ENCODE measurements at places on chromosomes 12 and 14. TPM values are rescaled to one million over a fixed set of nuclear protein-coding genes. Genes with fewer than 3 reads are reported as not detected.
A peak's percentile ranks its signal among the peaks of the same experiment; 100 is the strongest.

DNA sequence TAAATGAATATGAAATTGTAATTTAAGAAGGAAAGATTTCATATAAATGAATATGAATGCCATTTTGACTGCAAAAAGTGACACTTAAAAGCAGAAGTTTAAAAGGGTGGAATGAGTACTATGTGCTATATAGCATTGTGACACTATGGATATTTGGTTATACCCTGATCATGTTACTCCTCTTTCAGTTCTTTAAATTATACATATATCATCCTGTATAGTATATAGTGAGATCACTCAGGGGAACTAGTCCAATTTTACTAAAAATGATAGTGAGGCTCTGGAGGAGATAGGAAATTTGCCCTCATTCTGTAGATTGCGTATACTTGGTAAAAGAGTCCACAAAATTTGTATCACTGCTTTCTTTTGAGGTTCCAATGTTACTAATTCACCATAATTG, 155.7 kb upstream of the BTG1 start:
- no peak for DNase-seq

DNA sequence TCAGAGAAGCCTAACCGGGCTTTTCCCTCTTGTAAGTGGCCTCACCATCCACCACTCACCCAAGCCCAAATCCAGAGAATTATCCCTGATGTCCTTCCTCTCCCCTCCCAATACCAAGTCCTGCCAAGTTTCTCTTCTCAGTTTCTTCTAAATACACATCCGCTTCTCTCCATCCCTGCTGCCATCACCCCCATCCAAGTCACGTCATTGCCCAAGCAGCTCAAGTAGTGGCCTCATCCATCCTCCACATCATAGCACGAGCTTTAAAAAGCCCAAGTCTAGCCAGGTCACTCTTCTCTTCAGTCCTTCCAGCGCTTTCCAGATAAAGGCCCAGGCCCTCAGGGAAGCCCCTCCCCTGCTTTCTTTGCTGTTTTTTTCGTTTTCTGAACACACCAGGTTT, 25.4 kb downstream of the IL31 start:
- peak; percentile 34 for DNase-seq

GRCh38 chr12:20549108-20549719, 145.9 kb upstream of the SLCO1C1 start:
- no peak for DNase-seq

DNA sequence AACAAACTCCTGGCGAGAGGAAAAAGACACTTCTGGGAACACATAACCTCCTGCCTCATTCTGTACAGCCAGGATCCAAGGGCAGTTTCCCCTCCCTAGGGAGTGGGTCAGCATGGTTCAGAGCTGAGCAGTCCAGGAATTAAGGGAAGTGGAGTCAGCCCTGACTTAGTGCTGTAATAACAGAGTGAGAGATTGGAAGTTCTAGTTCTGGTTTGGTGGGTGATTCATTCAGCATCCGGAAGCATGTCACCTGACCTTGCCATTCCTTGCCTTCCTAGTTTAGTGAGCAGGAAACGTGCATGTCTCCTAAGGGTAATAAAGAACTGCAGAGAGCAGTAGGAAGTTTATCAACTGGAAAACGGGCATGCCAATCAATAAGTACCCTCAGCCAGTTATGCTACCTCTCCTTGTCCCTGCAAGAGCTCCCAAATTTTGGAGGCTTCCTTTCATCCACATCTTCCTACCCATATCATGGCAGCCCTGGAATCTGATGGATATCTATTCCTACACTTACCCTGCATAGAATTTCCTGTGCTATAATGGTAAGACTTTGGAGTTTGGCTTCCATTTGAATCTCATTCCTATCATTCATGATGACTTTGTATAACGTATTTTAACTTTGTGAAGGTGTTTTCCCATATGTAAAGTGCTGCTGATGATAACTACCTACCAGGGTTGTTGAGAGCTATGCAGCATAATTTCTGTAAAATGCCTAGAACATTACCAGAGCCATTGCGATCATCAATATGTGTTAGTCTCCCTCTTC, 28.5 kb upstream of the MAGOHB start:
- DNase-seq: peak; percentile 35

- peak; percentile 27 for DNase-seq
Observed at GRCh38 chr14:70013271-70013873, 134.2 kb downstream of the SMOC1 start.

GRCh38 chr12:130589540-130590317, 126.4 kb downstream of the RIMBP2 start:
- no peak for DNase-seq

DNA sequence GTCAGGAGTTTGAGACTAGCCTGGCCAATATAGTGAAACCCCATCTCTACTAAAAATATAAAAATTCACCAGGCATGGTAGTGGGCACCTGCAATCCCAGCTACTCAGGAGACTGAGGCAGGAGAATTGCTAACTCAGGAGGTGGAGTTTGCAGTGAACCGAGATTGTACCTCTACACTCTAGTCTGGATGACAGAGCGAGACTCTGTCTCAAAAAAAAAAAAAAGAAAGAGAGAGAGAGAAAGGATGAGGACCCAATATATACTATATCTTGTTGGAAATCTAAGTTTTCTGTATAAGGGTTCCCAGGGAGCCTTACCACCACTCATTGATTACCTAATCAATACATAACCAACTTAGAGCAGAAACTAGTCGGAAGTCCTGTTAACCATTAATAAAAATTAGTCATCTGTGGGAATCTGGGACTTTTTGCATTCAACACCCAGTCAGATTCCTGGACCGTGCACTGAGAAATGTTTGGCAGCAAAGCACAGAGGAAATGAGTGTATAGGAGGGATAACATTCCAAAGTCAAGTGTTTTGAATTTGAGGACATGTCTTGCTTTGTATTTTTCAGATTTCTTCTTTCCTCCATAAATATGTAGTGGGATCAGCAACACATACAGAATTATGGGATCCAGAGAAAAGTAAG, 44.8 kb upstream of the NR2C1 start:
- no peak for DNase-seq

DNA sequence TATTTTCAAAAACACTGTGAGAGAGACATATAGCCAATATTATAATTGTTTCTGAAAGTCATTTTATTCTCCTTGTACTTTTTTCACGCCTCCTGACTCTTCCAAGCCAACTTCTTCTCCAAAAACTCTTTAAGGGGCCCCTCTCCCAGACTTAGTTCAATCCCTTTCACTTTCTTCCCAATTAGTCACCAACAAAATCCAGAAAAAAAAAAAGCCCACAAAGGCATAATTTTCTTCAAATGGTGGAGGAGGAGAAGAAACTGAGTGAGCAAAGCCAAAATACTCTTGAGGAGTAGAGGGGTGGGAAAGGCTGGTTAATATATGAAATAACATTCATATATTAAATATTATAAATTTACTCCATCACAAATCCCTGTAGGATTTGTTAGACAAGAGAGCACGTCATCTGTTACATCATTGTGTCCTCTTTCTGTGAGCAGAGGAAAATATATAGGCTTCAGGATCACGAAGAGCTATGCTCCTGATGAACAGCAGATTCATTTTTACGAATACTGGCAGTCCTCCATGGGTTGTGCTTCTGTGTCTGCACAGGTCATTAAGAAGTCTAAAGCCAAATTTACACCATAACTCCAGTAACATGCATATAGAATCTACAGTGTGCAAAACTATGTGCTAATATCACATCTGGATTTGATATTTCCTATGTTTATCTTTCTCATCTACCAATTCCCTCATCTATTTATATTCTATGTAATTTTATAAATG, 25.9 kb upstream of the NID2 start:
- DNase-seq: no peak

- no peak for DNase-seq
Observed at GRCh38 chr12:5014269-5014668, 29.4 kb upstream of the KCNA5 start.

The TMTC1 gene
- total RNA-seq: 20.6 TPM

The ADAM21 gene
- 0.40 TPM for total RNA-seq

DNA sequence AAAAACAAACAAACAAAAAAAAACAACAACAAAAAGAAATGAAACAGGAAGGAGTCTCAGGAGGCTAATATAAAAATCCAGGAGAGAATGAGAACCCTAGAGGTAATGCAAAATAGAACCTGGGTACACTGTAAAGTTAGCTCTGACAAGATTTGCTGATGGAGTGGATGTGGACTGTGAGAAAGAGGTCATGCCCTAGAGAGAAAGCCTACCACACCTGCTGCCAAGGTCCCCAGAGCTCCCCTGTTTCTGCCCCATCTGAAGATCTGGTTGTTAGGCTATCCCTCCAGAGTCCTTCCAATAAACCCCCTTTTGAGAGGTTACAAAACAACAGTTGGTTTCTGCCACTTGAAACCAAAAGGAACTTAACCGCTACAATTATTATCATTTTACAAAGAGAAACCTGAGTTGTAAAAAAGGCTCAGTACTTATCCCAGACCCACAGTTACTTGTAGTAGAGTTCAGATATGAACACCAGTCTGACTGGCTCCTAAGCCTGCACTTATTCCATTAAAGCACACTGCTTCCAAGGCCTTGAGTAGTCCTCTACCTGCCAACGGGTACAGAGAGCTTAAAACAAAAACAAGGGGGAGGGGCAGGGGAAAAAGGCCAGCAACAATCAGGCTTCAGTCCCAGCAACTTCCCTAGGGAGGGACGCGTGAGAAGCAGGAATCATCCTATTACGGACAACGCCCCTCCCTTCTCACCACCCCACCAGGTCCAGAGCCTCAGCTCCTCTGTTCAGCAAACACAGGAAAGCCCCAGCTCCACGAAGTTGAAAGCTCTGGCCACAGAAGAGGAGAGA, 27.7 kb downstream of the PPP1R13B start:
- DNase-seq: no peak
